ENCODE measurements at places on chromosomes 6 and 20.
A peak's percentile ranks its signal among the peaks of the same experiment; 100 is the strongest.

GRCh38 chr6:137412562-137412961, 81.6 kb downstream of the OLIG3 start:
- no peak for DNase-seq

- DNase-seq, result no peak
Observed at GRCh38 chr6:87504441-87504840, 31.7 kb downstream of the SLC35A1 start.

GRCh38 chr6:154410619-154411072, 54.0 kb upstream of the IPCEF1 start:
- DNase-seq, result no peak

GRCh38 chr6:53734473-53735299, 60.1 kb upstream of the LRRC1 start:
- DNase-seq, result peak; percentile 44

DNA sequence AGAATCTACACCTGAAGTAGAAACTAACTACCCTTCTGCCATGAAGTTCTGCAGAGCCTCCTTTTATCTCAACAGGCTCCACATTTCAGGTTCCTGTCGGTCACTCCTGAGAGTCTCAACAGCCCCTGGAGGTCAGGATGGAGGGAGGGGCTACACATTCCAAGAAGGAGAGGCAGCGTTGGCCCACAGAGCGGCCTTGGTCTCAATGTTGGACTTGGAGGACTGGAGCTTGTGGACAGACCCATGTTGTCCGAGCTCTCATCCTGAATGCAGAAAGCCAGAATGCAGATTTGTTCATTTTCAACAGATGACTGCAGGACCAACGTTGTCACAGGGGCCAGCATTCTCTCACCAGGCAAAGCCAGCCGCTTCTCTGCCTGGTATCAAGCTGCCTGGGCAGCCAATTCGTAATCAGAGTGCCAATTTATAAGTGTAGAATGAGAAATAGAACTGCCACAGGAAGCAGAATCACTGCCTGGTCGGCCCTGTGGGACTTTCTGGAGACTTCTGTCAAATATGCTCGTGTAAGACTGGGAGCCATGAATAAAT, 212.5 kb upstream of the SNX9 start:
- DNase-seq, result no peak

DNA sequence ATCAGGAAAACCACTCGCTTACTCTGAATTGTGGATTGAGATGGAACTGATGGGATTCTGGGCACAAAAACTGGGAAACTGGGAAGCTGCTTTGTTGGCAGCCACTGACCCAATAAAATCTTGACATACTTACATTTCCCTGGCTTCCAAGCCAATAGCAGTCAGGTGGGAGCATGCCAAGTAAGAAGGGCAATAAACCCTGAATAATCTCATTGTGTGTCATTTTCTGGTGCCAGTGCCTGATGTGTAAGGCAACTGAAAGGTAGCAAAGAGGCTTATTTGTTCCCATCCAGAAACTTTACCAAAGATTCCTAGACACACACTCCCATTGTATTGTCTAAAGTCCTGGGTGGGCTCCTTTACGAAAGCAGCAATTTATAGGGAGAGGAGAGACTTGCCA, 93.2 kb downstream of the TBX18 start:
- DNase-seq, result no peak

DNA sequence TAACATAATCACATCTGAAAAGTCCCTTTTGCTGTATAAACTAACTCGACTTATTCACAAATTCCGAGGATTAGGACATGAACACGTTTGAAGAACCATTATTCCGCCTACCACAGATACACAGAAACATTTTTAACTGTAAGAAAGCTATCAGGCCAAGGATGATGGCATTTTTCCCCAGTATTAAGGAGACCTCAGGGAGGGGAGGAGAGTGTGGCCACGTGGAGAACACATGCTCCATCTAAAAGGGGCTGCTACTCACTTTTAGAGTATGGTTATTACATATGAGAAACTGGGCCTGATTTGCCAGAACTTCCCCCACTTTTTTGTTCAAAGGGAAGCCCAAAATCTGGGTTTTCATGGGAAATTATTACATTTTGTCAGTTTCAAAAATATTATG, 153.4 kb downstream of the EYA2 start:
- no peak for DNase-seq

GRCh38 chr6:140001821-140002341, 627.4 kb upstream of the CITED2 start:
- DNase-seq, result no peak

DNA sequence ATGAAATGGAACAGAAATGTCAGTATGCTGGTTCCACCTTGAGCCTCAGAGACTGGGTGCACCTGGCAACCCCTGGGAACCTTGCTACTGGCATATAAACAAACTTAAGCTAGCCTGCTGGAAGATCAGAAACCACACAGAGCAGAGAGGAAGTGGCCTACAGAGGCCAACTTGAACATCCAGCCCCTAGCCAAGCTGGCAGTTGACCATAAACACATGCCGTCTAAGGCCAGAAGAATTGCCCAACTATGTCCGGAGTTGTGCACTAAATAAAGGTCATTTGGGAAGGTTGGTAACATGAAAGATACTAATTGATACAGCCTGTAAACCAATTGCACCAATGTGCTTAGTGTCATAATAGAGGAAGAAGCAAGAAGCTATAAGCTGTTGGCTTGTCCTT, 266.6 kb upstream of the BTBD3 start:
- no peak for DNase-seq

DNA sequence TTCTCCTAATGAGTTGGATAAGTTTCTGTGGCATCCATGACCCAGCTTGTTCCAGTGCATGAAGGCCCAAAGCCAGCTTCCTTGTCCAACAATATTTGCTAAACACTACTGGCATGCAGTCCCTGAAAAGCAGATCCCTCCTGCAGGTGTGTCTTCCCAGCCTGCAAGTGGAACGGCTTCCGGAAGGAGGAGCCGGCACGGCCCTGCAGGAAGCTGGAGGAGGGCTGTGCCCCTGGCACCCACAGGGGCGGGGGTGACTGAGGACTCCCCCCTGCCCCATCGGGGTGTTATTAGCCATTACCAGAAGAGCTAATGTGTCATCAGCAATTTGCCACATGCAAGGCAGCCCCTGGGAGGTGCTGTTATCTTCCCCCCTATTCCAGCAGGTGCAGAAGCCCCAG, 27.4 kb downstream of the NPEPL1 start:
- no peak for DNase-seq

DNA sequence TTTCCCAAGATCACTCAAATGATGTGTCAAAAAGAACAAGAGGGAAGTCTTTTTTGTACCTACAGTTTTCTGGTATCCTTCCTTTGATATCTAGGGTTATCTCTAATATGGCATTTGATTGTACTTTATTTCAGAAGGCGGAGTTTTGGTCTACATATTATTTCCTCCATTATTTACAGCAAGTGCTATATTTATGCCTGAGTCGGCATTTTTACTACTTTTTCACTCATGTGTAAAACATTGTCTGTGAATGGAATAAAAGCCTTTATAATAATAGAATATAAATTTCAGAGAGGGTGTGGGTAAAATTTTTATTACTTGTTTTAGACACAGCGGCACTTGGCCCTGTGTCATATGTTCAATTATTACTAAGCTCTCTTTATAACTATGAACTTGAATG, 398.4 kb downstream of the BCKDHB start:
- no peak for DNase-seq

- no peak for DNase-seq
Observed at GRCh38 chr6:164455835-164456234, 853.6 kb downstream of the C6orf118 start.

- no peak for DNase-seq
Observed at GRCh38 chr6:642805-643204, 14.1 kb downstream of the HUS1B start.

DNA sequence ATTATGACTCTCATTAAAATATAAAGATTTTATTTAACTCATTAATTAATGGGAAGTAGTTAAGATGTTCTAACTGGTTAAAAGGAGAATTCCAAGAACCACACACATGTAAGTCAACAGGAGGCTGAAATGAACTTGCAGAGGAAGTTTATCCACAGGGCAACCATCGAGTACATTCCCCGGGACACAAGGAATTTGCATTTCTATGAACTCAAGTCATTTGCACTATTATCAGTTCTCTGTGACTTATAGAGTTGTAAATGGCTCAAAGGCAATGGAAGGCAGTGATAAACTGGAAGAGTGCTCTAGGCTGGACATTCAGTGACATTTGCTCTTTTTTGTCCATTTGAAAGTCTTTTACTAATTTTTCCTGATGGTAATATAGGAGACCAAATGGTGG, 97.4 kb downstream of the SNX5 start:
- DNase-seq, result no peak

GRCh38 chr20:62068997-62069396, 3.3 kb upstream of the TAF4 start:
- DNase-seq, result no peak

- no peak for DNase-seq
Observed at GRCh38 chr20:51446656-51447055, 95.9 kb downstream of the NFATC2 start.

GRCh38 chr6:74248966-74249365, 553.0 kb downstream of the CD109 start:
- DNase-seq, result no peak

DNA sequence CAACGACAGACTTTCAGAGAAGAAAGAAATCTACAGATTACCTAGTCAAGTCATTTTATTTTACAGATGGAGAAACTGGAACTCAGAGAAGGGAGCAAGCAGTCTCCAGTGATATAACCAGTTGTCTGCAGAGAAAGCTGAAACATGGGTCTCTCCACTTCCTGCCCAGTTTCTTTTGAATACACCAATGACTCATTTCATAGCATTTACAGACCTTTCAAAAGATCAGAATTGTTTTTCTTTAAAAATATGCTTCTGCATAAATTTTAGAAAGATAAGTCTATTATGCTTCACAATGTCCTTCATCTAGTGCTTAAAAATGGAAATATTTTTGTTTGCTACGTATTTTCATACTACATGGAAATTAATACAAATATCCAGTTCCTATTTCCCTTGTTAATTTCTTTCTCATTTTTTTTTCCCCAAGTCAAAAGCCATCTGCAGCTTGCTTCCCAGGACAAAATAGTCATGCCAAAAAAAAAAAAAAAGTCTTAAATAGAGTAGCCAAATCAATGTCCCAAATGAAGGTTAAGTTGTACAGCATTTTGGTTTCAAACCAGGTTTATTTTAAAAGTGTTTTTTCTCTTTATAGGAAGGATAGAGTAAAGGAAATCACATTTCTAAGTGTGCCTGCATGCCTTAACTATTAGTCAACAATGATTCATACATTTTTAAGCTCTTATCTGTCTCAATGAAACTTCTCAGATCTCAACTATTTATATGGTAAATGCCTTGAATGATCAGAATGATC, 36.9 kb downstream of the ARHGAP18 start:
- DNase-seq, result peak; percentile 35

DNA sequence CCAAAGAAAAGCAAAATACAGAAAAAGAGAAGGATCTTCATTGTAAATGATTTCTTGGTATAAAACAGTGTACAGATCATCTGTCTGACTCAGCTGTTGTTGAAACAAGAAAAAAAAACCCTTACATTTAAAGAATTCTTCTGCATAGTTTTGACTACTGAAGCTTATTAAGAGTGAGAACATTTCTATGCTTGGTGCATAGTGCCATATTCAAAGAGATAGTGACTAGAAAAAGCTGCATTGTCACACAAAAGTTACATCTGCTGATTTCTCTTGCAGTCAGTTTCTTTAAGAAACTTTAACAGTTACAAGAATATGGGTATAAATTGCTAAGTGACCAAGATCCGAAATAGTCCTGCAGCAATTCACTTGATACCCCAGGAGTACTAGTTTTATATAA, at the start of gene DEFB112:
TSS of gene DEFB112 (minus strand) at position 101 of the 400 bp plus-strand sequence. CDS start at position 41, 60 bp downstream.
- no peak for DNase-seq

Data from CD4-positive, alpha-beta T cell treated with Interleukin-6 for 4 hours (primary cell).